ENCODE measurements at places on chromosomes 13 and 19.

- DNase-seq = no peak
These were observed 916.4 kb downstream of the UQCRFS1 start for GRCh38 chr19:28296506-28296905.

- DNase-seq = no peak
These were observed 8.7 kb downstream of the NAPSA start for GRCh38 chr19:50356691-50357177.

GRCh38 chr13:79541426-79542049 lies 60.6 kb downstream of the NDFIP2 start:
- DNase-seq = no peak

- no peak for DNase-seq
These were observed 70.5 kb upstream of the ZNF420 start for GRCh38 chr19:37007587-37008220.

DNA sequence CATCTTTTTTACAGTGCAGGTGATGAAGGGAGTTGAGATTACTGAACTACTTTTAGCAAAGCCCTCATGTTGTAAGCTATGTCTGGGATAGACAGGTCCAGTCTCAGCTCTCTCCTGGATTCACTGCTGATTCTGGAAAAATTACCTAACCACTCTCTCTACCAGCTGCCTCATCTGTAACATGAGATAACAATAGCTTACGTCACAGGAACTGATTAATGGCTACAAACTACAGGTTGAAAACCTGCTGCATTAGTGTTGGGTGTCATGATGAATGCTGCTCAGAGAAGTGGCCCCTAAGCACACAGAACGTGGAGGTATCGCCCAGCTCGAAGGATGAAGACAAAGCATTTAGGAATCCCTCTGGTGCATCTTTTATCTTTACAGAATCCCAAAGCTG lies 277.8 kb downstream of the ABCC4 start:
- DNase-seq = no peak
